ENCODE measurements at places on chromosomes 3 and 15.
A peak's percentile ranks its signal among the peaks of the same experiment; 100 is the strongest.

GRCh38 chr3:32077260-32078084, 28.9 kb upstream of the GPD1L start:
- DNase-seq = no peak

DNA sequence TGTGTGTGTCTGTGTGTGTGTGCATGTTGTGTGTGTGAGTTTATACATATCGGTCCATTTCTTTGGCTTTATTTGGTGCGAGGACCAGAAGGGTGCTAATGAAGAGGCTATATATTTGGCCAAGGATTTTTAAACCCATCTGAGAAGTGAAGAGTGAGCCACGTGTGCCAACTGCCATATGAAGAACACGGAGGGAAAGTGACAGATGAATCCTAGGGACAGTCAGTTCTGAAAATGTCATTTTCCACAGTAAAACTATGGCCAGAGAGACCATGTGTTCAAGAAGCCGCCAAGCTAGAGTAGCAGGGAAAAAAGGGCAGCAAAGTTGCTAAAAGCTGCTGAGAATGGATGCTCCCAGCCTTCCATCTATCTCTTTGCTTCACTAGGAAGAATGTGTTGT, 297.3 kb upstream of the LMCD1 start:
- DNase-seq = no peak

DNA sequence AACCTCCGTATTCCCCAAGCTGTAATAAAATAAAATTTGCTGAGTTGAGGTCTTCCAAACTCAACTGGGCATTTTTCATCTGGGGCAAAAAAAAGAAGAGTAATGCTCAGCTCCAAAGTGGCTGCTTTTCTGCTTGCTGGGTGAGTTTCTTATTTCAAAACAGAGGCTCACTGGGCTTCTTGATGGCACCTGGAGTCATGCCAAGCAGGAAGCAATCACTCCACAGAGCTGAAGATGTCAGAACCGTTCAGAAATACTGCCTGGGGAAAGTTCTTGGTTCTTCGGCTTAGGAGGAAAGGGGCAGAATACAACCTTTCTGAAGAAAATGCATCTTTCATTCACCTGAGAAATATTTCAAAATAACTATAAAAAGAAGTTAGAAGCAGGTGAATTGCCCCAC, 4.1 kb downstream of the CCR9 start:
- no peak for DNase-seq

- DNase-seq = peak; percentile 51
These were observed 120.9 kb downstream of the SAMMSON start for GRCh38 chr3:70120357-70120966.

Data from H7 (cell line).